CD4-positive, alpha-beta T cell treated with Interleukin-21 for 1 hour (primary cell): ENCODE measurements at places on chromosomes 13 and 19.

DNA sequence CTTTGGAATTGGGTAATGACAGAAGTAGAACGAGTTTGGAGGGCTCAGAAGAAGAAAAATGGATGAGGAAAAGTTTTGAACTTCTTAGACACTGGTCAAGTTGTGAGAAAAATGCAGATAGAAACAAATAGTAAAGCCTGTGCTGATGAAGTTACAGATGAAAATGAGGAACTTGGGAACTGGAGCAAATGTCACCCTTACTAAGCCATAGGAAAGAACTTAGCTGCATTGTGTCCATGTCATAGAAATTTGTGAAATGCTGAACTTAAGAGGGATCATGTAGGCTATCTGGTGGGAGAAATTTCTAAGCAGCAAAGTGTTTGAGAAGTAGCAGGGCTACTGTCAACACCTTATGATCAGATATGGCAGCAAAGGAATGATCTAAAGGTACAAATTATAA is 289.2 kb upstream of the PCDH9 start:
- no peak for DNase-seq

GRCh38 chr13:51938454-51938853 is 72.8 kb downstream of the ATP7B start:
- DNase-seq: no peak

DNA sequence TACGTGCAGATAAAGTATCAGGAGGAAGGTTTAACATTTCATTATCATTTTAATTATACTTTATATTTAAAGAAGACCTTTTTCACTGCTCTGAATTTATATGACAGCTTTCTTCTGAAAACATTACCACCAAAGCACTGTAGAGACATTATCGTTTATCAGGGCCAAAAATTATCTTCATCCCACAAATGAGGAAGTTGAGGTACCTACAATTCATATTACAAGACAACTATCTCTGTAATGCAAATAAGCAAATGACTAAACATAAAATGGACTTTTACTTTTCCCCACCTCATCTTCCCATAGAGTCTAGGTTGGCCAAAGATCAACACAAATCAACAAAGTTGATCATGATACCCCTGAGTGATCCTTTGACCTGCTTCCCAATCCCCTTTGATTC is 30.9 kb upstream of the SMAD9 start:
- no peak for DNase-seq

DNA sequence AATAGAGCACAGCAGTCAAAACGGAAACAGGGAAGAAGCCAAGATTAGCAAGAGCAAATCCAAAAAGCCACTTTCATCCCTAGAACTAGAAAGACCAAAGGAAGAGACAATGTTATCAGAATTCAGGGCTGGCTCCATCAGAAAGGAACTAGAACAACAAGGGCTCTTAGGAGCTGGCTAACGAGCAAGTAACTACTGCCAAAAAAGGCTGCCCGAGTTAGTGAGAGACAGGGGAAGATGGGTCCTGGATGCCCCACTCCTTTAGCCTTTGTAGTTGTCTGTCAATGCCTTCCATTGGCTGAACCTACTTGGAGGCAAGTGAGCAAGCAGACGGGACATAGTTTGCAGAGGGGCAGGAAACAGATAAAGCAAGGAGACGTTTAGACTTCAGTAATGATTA is 240.4 kb downstream of the KLF12 start:
- no peak for DNase-seq

GRCh38 chr13:49217962-49218492 is 2.1 kb upstream of the MLNR start:
- no peak for DNase-seq

DNA sequence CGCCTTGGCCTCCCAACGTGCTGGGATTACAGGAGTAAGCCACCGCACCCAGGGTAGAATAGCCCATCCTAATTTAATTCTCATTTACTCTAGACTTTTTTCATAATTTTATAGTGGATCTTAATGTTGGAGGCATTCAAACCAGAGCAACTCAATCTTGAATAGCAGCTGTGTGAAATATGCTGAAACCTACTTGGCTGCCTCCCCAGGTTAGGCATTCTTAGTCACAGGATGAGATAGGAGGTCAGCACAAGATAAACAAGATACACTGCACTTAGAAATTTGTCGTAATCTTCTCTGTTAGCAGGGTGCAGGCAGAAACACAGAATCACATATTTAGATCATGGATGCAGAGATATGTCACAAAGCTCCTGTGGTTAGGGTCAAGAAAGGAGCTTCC is 2.7 kb upstream of the ZNF43 start:
- no peak for DNase-seq

DNA sequence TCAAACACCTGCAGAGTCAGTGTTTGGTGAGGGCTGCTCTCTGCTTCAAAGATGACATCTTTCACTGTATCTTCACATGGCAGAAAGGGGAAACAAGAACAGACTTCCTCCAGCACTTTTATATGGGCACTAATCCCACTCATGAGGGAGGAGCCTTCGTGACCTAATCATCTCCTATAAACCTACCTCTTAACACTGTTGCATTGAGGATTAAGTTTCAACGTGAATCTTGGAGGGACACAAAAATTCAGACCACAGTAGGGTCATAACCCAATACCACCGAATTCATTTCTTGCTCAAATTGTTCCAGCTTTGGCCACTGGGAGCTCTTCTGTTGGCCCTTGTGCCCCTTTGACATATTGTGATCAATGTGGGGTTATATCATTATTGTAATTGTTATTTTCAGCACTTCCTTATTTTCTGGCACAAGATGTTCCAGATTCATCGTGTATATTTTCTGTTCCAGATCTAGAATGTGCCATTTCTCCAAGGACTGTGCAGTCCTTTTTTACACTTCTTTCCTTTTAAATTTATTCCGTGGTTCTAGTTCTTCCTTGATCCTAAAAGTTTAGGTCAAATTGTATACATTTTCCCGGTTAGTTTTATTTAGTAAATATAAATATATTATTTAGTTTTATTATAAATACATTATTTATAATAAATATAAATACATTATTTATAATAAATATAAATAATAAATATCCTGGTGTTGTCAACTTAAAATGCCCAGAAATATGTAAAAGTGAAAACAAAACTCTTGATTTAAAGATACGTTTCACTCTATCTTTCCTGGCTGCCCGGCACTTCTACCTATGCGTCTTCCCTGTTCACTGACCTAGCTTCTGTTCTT is 35.5 kb upstream of the IGFL4 start:
- no peak for DNase-seq

DNA sequence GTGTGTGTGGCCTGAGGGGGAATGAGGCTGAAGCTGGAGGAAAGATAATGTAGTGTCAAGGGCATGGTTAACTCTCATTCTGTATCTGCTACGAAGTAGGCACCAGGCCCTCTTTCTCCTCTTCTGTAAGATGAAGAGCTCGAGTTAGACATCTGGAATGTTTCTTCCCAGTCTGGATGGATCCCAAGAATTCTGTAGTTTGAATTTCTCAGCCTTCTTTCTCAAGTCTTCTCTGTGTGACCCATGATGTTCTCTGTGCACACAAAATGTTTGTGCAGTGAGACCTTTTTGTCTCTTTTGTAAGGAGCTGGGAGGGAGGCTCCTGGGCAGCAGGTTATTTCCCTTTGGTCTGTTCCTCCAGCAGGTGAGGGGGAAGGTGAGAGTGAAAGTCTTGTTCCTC is 13.7 kb downstream of the FGF9 start:
- no peak for DNase-seq

DNA sequence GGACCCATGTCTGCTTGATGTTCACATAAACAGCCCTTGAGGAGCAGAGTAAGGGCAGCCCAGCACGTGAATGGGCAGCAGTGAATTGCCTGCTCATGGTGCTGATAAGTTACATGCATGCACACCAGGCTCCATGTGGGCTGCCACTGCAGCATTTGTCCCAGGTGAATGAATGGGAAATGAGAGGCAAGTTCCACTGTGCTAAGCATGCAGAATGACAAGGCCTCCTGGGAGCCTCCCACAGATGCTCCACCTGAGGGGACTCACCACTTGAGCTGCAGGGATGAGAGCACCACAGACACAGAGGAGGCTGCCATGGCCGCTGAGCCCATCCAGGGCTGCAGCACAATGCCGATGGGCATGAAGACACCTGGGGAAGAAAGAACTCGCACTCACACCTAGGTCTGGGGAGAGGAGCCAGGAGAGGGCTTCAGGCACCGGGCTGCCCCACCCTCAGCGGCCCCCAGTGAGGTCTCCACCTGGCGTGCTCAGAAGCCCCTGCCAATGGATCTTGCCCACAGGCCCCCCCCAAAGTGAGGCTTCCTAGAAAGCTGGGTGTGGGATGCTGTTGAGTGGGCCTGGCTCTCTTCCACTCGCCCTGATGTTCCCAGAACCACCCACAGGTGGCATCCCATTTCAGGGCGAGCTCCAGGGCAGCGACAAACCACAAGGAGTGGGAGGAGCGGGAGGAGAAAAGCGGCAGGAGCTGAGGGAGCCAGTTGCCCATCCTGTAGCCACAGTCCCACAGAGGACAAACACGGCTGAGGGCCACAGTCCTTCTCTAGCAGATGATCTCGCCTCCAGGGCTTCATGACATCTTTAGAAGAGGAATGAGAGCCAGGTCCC is 73.8 kb downstream of the CCDC70 start:
- no peak for DNase-seq

- DNase-seq: no peak
Observed at GRCh38 chr19:23285948-23286347, 35.8 kb upstream of the ZNF724 start.

DNA sequence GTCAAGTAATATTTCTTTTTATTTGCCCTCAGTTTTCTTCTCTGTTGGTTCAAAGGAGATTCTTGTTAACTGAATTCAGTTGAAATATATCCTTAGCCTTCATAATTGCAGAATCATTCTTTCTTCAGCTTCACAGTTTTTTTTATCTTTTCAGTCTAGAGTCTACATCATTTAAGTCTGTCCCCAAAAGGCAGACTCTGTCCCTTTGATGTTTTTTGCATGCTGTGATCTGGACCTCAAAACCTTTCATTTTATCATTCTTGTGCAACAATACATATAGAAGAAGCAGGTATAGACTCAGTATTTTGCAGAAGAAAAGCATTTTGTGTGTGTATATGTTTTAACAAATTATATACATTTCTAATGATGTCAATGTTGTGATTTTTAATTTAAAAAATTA is 734.8 kb upstream of the GPC6 start:
- no peak for DNase-seq

GRCh38 chr19:3722443-3723109 is 14.4 kb downstream of the TJP3 start:
- DNase-seq: no peak

DNA sequence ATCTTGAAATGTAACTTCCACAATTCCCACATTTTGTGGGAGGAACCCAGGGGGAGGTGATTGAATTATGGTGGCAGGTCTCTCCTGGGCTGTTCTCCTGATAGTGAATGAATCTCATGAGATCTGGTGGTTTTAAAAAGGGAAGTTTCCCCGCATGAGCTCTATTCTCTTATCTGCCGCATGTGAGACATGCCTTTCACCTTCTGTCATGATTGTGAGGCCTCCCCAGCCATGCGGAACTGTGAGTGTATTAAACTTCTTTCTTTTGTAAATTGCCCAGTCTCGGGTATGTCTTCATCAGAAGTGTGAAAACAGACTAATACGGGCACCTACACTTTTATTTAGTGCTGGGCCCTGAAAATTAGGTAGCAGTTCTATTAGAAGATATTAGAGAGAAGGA is 45.8 kb downstream of the TNFSF13B start:
- no peak for DNase-seq

- no peak for DNase-seq
Observed at GRCh38 chr19:29487432-29487831, 38.4 kb upstream of the VSTM2B start.

DNA sequence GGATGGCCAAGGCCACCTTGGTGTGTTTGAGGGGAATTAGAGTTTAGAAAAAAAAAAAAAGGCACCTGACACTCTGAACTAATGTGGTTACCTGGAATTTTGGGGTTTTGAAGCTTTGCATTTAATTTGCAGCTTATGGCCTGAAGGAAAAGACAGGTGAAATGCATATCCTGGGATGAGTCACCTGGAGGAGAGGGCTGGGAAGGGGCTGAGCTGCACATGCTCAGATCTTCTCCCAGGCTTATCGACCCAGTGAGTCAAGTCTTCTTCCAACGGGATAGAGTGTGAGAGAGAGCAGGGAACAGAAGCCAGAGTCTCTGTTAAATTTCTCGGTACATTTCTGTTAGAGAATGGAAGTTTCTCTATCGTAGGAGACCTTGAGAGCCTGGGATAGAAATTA is 29.7 kb upstream of the ALOX5AP start:
- no peak for DNase-seq

GRCh38 chr19:54287456-54287855 is 6.5 kb upstream of the LILRB2 start:
- no peak for DNase-seq
